NCI-H524 (cell line): ENCODE measurements at places on chromosomes 11 and 22.

DNA sequence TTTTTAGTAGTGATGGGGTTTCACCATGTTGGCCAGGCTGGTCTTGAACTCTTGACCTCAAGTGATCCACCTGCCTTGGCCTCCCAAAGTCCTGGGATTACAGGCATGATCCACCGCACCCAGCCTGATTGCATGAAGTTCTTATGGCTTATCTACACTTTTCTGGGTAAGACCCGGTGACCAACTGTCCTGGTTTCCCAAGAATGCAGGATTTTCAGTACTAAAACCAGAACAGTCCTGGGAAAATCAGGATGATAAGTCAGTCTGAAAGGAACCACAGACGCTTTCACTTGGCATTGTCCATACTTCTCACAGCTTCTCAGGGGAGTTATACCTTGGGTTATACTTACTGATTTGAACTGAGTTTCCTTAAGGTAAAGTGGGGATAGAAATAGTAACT, 1.4 kb upstream of the BPIFC start:
- no peak for DNase-seq

DNA sequence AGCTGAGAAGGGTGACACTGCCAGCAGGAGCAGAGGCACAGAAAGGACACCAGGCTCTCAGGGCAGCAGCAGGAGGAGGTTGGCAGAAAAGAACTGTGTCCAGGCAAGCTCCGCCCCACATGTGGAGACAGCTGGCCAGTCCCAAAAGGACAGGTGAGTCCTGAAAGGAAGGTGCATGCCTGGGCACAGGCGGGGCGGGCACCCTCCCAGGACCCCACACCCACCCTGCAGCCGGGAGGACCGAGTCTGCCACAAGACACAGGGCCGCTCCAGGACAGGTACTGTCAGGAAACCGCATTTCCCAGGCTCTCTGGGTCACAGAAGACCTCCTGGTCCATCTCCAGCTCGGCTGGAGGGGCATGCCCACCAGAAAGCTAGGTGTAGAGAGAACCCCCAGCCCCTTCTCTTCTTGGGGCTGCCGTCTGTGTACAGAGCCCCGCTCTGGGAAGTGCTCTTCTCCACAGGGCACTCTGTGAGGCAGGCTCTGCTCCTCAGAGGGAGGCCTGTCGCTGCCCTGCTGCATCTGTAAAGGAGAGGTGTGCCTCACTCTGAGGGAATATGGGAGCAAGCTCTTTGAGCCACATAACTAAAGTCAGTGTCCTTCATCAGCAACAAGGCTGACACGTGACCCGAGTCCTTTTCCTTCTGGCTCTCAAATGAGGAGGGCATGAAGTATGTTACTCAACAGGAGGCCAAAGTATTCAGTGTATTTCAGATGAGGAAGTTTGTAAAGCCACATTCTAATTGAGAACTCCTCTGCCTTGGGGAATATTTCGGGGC, 50.5 kb downstream of the CLTCL1 start:
- no peak for DNase-seq

DNA sequence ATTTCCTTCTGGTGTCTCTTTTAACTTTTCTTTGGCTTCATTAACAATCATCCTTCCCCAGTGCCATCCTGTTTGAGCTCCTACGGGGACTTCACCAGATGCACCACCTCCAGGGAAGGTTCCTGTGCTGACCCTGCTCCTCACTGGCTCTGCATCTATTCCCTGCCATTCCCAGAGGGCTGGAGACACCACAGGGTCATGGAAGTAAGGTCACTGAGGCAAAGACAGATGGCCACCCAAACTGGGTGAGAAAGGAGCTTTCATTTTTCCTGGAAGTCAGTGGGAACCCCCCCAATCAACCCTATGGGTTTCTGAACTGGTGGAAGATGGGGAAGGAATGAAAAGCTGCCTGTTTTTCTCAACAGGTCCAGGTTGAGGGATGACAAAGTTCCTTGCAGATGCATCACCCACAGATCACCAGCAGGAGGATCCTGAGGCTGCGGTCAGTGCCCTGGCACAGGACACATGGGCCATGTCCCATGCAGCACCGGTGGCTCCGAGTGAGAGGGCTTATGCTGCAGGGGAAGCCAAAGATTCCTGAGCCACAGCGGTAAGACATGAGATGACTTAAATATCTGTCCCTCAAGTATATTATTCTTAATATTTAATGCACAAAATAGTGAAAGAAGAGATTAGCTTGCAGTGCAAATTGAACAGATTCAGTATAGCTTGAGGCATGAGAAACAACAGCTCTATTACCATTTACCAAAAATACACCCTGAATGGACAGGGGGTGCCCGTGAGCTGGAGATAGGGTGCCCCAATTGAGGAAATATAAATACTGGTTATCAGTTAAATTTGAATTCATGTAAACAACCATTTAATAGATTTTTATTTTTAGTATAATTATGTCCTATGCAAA, 73.0 kb upstream of the VPREB1 start:
- peak; percentile 13 for DNase-seq

- DNase-seq = peak; percentile 63
These were observed 27.1 kb downstream of the ARAP1 start for GRCh38 chr11:72724851-72725723.

- DNase-seq = no peak
These were observed 2.6 kb upstream of the VWCE start for GRCh38 chr11:61297746-61298145.

- no peak for DNase-seq
These were observed 120.2 kb upstream of the ALX4 start for GRCh38 chr11:44430140-44430539.

- DNase-seq = no peak
These were observed 7.4 kb downstream of the OR10D3 start for GRCh38 chr11:124190298-124191139.

DNA sequence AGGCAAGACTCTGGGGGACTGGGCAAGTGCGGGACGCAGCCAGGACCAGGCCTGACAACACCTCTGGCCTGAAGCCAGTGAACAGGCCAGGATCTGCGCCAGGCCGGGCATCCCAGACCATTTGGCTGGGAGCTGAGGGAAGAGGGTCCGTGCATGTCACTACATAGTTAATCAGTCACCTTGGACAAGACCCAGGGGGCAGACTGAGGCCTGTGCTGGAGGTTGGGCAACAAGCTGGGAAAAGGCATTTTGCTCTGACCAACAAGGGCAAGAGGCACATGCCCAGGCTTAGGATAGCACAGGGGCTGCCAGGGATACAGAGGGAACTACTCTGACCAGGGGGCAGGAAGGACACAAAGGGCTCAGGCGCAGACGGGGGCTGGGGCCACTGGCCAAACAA, 7.0 kb upstream of the CHADL start:
- DNase-seq = no peak

DNA sequence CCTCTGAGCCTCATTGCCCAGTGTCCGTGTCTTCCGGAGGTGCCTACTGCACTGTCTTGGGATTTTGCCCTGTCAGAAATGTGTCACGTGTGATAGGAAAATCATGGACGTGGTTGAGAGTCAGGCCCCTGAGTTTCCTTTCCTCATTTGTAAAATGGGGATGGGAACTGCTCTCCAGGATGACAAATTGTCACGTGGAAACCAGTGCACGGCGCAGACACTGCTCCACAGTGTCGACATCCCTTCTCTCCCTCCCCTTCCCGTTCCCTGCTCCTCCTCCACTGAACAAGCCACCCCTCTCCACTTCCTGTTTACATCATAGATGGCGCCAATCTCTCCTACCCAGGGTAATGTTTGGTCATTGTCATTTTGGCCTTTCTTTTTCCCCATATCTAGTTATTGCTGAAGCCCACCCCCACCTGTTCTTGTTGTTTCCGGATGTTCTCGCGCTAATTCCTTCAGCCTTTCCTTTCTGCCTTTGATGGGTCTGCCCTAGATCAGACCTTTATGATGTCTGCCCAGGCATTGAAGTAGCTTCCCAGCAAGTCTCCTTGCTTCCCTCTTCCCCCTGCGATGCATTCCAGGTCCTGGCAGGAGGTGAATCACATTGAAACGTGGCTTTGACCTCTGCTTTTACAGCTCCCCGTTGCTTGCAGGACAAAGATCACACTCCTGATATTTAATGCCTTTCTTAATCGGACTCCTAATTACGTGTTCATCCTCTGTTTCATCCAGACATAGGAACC, 91.8 kb downstream of the TBC1D22A start:
- DNase-seq = no peak

DNA sequence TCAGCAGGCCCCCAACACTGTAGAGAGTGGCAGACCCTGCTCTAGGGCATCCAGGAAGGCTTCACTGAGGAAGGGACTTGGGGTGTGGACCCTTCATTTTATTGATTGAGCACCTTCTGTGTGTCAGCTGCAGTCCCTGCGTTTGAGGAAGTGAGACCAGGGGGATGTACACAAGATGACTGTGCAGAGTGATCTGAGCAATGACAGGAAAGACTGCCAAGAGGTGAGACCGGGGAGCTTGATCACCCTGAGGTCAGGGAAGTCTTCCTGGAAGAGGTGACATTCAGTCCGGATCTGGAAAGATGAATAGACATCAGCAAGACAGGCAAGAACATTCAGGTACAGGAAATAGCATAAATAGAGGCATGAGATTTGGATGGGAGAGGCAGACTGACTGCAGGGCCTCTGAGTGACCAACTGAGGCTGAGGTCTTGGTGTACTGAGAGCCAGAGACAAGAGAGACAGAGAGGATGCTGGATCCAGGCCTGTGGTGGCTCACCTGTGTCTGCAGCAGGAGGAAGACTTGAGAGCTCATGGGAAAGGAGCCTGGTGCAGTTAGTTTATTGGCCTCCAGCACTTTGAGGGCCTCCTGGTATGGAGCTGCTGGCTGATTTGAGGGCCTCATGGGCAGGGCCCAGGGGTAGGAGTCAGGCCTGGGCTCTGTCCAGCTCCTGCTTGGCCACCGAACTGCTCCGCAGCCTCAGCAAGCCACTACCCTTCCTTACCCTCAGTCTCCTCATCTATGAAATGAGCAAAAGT, 5.2 kb downstream of the DGAT2 start:
- DNase-seq = no peak

- DNase-seq = no peak
These were observed 16.1 kb downstream of the MUC5B start for GRCh38 chr11:1238767-1239595.

DNA sequence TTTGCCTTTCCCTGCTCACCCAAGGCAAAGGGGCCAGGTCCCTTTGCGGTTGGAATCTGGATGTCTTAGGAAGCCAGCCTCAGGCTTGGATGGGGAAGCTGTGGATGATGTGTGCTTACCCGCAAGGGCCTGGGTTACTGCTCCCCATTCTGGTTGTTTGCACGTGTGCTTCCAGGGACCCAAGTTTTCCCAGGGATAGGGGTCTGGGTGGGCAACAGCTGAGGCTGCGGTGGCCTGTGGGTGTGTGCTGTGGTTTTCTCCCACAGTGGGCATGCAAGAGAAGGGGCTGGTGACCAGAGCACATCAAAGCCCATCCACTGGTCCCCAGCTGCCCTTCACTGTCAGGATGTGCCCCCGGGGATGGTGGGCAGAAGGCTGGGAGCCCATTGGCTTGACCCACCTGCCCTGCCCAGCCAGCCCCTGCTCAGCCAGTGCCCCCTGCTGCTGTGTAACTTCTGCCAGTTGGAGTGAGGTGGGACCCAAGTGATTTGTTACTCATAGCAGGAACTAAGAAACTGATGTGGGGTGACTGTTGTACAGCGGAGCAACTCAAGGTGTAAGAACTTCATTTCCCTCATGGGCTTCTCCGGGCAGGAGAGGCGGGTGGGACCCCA, 3.3 kb downstream of the CAPN5 start:
- DNase-seq = no peak

DNA sequence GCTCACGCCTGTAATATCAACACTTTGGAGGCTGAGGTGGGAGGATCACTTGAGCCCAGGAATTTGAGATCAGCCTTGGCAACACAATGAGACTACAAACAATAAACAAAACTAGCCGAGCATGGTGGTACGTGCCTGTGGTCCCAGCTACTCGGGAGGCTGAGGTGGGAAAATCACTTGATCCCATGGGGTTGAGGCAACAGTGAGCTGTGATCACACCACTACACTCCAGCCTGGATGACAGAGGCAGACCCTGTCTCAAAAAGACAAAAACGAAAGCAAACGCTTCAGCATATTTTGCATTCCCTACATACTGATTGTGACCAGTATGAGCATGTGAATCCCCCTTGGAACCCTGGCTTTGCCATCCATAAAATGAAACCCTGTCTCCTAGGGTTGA, 33.9 kb upstream of the MN1 start:
- no peak for DNase-seq

GRCh38 chr11:117457835-117458234, 130.2 kb downstream of the CEP164 start:
- peak; percentile 28 for DNase-seq

GRCh38 chr11:114762408-114762807, 84.1 kb downstream of the NXPE2 start:
- DNase-seq = peak; percentile 56

DNA sequence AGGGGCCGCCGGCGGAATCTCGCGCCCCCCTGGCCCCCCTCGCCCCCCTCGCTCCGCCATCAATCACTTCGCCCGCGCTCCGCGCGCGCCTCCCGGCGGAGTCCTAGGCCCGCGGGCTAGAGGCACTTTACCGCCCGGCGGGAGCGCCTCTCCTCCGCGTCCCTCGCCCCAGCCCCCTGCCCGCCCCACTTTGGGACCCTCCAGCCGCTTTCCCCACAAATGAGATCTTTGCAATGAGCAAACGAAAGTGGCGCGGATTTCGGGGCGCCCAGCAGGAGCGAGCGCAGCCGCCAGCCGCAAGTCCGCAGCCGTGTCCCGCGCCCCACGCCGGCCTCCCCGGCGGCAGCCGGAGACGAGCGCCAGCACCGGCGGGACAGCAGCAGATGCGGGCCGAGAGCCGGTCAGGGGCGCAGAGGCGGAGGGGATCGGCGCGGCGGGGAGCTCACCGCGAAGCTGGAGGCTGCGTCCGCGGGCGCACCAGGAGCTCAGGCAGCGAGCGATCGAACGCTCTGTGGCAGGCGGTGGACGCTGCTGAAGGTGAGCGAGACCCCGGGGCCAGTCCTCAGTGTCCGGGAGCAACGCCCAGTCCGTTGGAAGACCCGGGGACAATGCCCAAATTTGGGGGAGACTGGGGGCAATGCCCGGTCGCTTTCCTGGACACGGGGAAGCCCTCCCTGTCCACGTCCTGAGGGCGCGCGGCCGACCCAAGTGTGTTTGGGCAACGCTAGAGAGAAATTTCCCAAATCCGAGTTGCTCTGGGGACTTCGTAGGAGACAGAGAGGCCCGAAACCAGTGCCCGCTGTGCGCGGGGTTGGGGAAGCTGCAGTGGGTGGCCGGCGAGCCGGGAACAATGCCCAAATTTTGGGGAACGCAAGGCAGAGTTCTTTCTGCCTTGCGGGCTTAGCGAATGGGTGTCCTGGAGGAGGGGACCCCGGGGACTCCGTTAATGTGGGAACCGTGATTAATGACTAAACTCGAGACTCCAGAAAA, 1.5 kb upstream of the IGF2 start:
- DNase-seq = no peak
